ENCODE measurements at places on chromosomes 12 and 14.

GRCh38 chr14:104865631-104866441 lies 768 bp downstream of the CEP170B start:
- no peak for DNase-seq

- DNase-seq: no peak
These were observed 13.1 kb upstream of the ITGA5 start for GRCh38 chr12:54431911-54432814.

DNA sequence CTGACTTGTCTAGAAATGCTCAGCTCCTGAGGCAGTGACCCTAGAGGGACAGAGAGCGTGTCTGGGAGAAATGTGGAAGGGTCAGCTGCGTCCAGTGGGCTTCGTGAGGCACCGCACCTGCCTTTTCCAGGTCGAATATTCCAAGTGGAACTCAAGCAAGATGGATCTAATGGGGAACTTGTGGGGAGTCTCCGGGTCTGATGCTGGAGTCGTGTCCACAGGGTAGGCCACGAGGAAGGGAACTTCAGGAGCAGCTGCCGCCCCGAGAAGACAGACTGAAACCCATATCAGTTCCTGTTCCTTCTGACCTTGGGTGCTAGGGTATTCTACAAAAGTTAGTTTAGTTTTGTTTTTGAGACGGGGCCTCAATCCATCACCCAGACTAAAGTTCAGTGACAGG lies 67.5 kb downstream of the TNFAIP2 start:
- DNase-seq: no peak

DNA sequence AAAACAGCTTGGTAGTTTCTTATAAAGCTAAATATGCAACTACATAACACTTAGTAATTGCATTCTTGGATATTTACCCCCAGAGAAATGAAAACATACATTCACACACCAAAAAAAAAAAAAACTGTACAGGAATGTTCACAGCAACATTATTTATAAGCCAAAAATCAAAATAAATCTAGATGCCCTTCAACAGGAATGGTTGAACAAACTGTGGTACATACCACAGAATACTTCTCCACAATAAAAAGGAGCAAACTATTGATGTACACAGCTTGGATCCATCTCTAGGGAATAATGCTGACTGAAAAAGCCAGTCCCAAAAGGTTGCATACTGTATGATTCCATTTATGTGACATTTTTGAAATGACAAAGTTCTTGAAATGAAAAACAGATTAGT lies 62.1 kb upstream of the SLC38A4 start:
- no peak for DNase-seq

DNA sequence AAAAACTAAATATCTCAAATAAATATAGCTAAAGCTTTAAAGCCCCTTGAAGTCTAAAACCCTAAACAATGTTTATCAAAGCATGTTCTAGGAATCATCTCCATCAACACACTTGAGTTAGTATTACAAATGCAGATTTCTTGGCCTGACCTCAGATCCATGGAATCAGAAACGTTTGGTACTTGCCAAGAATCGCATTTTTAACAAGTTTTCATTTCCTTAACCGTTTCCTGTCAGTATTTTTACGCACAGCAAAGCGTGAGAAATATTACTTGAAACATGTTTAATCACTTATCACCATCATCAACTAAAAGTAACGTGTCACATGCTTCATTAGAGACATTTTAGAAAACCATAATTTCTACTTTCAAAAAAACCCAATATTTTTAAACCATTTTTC lies 9.7 kb downstream of the SLCO1C1 start:
- DNase-seq: no peak

DNA sequence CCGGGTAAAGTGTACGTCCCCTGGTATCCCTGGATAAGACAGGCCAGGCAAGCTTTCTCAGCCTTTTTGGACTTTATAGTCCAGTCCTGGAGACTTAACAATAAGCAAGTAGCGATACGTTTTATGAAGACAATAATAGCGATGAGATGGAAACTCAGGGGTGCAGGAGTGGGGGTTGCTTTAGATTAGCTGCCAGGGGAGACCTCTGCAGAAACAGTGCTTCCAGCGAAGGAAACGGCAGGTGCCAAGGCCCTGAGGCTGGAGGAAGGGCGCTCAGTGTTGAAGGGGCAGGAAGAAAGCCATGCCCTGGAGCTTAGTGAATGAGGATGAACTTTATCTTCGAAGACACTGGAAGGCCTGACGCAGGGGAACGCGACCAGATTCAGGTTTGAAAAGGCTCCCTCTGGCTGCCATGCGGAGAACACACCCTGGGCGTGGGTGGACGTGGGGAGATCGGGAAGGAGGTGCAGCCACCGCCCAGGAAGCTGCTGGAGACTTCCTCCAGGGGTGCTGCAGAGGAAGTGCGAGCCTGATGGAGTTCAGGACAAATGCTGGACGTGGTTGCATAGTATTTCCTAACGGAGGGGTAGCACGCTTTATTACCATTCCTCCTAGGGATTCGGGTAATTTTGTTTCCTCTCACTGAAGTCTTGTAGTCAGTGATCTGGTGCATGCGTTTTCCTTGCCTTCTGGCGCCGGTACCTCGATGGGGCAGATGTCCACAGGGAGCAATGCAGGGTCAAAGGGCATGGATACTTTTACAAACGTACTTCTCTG lies 26.1 kb upstream of the UBC start:
- no peak for DNase-seq

DNA sequence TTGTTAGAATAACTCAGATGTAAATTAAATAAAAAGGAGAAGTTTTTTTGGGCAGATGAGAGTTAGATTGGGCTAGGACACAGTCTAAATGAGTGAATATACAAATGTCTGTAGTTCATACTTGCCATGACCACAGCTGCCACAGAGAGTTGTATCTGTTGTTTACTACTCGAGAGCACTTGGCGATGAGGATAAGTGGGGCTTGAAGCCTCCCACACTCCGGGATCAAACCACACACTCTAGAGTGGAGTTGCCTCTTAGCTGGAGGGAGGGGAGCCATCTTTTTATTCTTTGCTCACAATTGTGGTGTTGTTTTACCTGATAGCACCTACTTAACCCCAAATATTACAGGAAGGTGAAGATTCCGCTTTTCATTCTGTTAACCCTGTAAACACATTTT lies 27.5 kb downstream of the BEST3 start:
- DNase-seq: no peak

- peak; percentile 20 for DNase-seq
These were observed at the start of gene MGP for GRCh38 chr12:14885718-14886221. Gene MGP, minus strand, starts transcription at chr12:14885854. Its CDS starts 63 bp downstream, at chr12:14885791.

GRCh38 chr14:55807053-55807880 lies 227.3 kb downstream of the KTN1 start:
- DNase-seq: peak; percentile 96

GRCh38 chr14:64717870-64718269 lies 13.6 kb downstream of the PLEKHG3 start:
- peak; percentile 13 for DNase-seq

Measured in NCI-H1092 treated with DMSO at 0.1 percent for 48 hours (cell line).